ENCODE measurements at places on chromosomes 1 and 21.
A peak's percentile ranks its signal among the peaks of the same experiment; 100 is the strongest.

DNA sequence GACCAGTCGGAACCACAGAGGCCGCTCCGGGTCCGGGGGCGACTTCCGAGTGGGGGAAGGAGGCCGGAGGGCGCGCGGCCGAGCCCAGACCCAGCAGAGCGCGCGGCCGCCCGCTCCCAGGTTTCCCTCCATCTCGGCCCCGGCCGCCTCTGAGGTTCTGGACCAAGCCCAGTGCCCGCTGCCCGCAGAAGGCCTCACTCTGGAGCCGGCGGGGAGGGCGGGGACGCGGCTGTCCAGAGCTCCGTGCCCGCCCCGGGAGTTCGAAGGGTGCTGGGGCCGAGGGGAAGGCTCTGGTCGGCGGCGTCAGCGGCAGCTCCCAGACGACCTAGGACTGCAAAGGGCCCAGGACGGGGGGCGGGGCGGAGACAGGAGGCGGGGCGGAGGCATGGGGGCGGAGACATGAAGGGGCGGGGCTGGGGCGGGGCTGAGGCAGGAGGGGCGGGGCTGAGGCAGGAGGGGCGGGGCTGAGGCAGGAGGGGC is 48.0 kb upstream of the SLC19A1 start:
- peak; percentile 80 for DNase-seq

DNA sequence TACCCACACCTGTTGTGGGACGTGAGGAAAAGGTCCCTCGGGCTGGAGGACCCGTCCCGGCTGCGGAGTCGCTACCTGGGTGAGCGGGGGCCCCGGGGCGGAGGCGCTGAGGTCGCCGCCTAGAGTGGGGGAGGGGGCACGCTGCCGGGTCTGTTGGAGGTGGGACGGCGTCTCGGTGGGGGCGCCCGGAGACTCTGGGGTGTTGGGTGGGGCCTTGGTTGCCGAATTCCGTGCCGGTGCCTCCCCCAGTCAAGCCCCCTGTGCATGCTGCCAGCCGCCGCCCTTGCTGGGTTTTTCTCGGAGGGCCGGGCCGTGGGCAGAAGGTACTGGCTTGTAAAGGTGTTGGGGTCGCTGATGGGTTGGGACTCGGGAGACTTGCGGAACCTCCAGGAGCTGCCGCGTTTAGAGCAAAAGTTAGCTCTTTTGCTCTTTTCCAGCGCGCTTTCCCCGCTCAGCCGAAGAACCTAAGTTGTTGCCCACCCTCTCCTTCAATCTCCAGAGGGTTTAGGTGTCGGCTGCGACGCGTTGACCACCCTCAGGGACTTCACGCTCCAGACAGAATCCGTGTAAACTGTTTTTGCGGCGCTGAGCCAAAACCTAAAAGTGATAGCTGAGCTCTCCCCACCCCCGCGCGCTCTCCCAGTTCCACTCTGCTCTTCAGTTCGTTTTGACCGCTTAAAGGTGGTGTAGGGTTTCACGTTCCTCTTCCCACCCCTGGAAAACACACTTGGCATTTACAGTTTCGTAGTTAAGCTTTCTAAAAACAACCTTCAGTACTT is at the start of gene MPC2:
TSS of gene MPC2 (minus strand) at position 143 of the 779 bp plus-strand sequence. CDS start 1,231 bp downstream, outside the sequence.
- DNase-seq: peak; percentile 80

GRCh38 chr1:232951180-232951579 is 769 bp downstream of the NTPCR start:
- peak; percentile 42 for DNase-seq

- DNase-seq: peak; percentile 77
Observed at GRCh38 chr1:196723325-196724185, 51.1 kb upstream of the CFHR3 start.

DNA sequence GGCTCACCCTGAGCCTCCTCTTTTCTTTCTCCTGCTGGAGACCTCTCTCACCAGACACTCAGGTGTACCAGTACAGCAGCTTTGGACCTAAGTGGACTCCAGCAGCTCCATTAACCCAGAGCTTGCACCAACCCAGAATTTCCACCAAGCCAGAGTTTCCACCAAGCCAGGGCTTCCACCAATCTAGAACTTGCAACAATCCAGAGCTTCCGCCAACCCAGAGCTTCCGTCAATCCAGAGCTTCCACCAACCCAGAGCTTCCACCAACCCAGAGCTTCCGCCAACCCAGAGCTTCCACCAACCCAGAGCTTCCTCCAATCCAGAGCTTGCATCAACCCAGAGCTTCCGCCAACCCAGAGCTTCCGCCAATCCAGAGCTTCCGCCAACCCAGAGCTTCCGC is 23.2 kb downstream of the CRYAA start:
- no peak for DNase-seq

DNA sequence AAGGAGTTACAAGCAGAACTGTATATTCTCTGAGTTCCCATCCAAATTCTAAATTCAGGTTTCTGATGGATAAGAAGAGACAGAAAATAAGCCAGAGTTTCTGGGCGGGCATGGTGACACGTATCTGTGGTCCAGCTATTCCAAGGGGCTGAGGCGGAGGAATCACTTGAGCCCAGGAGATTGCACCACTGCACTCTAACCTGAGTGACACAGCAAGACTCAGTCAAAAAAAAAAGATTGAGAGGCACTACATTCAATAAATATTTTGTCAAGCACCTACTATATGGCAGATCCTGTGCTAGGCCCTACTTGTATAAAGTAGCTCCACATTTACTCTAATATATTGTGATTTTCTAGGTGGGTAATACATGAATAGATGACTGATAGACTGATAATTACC is 6.4 kb upstream of the FRRS1 start:
- DNase-seq: no peak

DNA sequence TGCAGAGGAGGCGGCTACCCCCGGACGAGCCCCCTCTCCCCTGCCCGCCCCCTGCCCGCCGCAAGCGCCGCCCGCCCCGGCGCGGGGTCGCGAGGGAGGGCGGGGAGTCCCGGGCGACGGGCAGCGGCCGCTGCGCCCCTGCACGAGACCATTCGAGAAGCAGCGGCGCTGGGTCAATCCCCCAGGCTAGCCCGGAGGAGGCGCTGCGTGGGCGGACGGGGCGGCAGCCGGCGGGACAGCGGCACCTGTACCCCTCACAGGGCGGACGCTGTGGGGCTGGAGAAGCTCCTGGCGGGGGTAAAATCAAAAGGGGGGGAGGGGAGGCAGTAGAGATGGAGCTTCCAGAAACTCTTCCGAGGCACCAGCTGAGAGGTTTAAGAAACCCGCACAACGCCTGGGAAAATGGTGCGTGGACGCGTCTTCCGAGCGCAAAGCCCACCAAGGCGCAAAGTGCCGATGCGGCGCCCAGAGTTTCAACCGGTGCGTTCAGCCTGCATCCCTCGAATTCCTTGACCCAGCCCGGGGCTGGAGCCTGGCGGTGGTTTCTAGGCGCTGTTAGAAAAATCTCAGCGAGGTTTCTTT is at the start of gene PLPPR5:
TSS of gene PLPPR5 (minus strand) at position 1 of the 582 bp plus-strand sequence. CDS start 190 bp downstream, outside the sequence.
- DNase-seq: peak; percentile 44

DNA sequence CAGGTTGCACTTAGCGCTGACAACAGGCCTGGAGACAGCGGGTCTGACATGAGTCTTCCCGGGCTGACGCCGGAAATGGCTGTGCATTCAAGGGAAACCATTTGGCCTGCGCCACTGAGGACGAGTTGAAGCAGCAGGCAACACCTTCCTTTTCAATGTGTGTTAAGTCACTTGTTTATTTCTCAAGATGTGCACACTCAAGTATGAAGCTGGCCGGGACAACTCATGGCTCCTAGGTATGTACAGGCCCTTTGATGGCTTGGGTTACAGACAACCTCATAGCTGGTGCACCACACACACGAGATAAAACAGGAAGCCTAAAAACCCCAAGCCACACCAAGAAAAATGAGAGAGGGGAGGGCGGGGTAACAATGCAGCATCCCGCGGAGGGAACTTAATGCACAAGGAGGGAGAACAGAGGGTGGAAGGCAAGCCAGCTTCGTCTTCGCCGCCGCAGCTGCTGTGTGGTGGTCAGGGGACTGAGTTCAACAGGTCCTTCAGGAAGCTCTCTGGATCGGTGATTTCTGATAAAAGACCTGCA is 118.0 kb upstream of the IFFO2 start:
- DNase-seq: no peak

- no peak for DNase-seq
Observed at GRCh38 chr1:59718989-59719360, 95.8 kb upstream of the HOOK1 start.

- no peak for DNase-seq
Observed at GRCh38 chr1:104801344-104801743, 1051.6 kb downstream of the AMY1C start.

DNA sequence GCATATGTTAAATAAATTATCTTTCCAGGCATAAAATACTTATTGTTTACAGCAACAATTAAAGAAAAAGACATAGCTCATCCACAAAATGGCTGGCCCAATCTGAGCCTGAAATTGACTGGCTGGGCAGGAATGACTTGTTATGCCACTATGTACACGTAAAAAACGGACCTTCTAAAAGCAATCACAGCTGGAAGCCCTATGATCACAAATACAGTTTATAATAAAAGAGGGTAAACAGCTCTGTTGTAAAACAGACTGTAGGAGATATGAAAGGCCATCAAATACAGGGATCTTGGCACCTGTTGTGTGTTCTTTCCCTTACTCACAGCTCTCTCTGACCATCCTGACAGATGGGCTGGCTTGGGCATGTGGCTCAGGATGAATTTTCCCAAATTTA is 70.5 kb upstream of the DMRTA2 start:
- no peak for DNase-seq

GRCh38 chr1:27690183-27690582 is 18.2 kb upstream of the IFI6 start:
- peak; percentile 45 for DNase-seq

DNA sequence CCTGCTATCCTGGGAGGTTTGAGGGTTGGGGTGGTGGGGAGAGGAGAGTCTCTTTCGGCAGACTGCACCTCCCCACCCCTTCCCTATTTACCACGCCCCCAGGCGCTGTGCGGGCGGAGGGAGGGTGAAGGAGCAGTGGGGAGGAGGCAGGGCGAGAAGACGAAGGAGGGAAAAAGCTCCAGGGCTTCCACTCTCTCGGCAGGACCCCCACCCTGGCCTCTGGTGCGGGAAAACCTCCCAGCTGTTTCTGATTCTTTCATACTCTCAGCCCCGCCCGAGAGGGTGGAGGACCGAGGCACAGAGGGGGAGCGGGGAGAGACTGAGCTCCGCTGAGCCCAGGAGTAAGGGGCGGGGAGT is 866 bp upstream of the WNT2B start:
- no peak for DNase-seq

- DNase-seq: no peak
Observed at GRCh38 chr1:30313584-30313983, 409.8 kb downstream of the MATN1 start.

GRCh38 chr1:21020151-21020550 is 156.5 kb downstream of the EIF4G3 start:
- no peak for DNase-seq

GRCh38 chr1:21293537-21294265 is 3.4 kb upstream of the ECE1 start:
- DNase-seq: no peak

GRCh38 chr1:201892211-201892610 is 3.5 kb downstream of the SHISA4 start:
- DNase-seq: no peak

DNA sequence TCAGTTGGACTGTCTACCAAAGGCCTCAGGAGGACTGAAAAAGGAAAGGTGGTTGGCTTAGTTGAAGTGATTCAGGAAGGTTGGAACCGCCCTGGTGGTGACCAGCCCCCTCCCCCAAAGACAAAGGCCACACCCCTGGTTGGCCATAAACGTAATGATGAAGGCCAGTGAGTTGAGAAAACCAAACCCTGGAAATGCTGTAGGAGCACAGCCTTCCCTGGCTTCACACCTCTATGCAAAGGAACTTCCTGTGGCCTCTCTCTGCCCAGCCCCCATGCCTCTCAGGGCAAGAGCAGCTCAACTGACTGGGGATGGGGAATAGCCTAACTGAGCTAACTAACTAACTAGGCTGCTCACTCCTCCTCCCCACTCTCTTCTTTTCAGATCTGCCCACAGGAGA is 90.4 kb downstream of the NPHP4 start:
- DNase-seq: peak; percentile 64

GRCh38 chr1:8416881-8417280 is 99.0 kb downstream of the SLC45A1 start:
- DNase-seq: no peak

DNA sequence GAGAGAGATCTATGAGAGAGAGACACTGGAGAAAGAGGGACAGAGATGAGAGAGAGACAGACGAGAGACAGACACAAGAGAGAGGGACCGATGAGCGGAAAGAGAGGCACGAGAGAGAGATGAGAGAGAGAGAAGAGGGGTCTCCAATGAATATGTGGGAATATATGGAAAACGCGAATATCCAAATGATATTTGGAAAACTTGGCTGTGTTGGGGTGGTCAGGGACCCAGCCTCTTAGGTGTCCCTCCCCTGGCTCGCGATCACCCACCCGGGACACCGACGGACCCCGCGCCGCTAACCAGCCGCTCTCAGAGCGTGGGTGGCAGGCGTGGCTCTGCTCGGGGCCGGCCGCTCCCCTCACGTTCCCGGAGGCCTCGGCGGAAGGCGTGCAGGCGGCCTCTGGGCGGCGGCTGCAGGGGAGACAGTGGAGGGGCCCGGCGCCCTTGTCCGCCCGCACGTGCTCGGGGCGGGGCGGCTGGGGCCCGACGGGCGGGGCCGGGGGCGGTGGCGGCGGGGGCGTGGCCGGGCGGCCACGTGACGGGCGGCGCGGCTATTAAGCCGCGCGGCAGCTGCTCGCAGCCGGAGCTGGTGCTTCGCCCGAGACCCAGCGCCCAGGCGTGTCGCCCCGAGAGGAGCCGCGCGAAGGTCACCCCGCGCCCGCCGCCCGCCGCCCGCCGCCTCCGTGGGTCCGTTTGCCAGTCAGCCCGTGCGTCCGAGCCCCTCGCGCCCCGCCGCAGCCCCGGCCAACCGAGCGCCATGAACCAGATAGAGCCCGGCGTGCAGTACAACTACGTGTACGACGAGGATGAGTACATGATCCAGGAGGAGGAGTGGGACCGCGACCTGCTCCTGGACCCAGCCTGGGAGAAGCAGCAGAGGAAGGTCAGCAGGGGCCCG is at the start of gene ACTN2:
TSS of gene ACTN2 (plus strand) at position 583 of the 898 bp plus-strand sequence. CDS start at position 758, 175 bp downstream.
- peak; percentile 34 for DNase-seq

DNA sequence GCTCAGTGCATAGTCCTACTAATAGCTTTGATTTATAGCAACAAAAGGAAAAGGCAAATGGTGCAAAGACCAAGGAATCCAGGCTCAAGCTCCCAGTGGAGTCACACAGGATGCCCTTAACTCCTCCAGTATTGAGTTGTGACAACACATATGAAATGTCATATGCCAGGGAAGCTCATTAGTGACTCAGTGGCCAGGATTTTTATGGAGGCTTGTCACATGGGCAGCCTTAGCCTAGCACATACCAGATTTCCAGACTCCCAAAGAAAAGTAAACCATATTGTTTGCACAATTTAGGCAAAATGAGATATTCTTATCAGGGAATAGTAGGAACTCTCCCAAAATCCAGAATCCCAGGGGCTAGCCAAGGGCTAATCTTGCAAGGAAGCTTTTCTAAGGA is 129.2 kb downstream of the MAGI3 start:
- no peak for DNase-seq

GRCh38 chr1:6985549-6986276 is 200.5 kb downstream of the CAMTA1 start:
- no peak for DNase-seq

- no peak for DNase-seq
Observed at GRCh38 chr1:209710847-209711246, 6.2 kb downstream of the HSD11B1 start.

GRCh38 chr21:42406201-42406621 is 2.5 kb downstream of the UBASH3A start:
- no peak for DNase-seq

GRCh38 chr21:32359719-32360260 is 33.0 kb downstream of the URB1 start:
- no peak for DNase-seq

GRCh38 chr1:246329900-246330299 is 177.2 kb downstream of the SMYD3 start:
- no peak for DNase-seq

Data from ELF-1 (cell line).